ENCODE measurements at places on chromosomes 3 and 15.
A peak's percentile ranks its signal among the peaks of the same experiment; 100 is the strongest.

- DNase-seq = peak; percentile 88
Measured at GRCh38 chr15:50051811-50052419, 67.1 kb downstream of the ATP8B4 start.

- no peak for DNase-seq
Measured at GRCh38 chr3:144294659-144295538, 323.3 kb downstream of the DIPK2A start.

GRCh38 chr3:134314588-134315285, 59.5 kb downstream of the AMOTL2 start:
- DNase-seq = no peak

DNA sequence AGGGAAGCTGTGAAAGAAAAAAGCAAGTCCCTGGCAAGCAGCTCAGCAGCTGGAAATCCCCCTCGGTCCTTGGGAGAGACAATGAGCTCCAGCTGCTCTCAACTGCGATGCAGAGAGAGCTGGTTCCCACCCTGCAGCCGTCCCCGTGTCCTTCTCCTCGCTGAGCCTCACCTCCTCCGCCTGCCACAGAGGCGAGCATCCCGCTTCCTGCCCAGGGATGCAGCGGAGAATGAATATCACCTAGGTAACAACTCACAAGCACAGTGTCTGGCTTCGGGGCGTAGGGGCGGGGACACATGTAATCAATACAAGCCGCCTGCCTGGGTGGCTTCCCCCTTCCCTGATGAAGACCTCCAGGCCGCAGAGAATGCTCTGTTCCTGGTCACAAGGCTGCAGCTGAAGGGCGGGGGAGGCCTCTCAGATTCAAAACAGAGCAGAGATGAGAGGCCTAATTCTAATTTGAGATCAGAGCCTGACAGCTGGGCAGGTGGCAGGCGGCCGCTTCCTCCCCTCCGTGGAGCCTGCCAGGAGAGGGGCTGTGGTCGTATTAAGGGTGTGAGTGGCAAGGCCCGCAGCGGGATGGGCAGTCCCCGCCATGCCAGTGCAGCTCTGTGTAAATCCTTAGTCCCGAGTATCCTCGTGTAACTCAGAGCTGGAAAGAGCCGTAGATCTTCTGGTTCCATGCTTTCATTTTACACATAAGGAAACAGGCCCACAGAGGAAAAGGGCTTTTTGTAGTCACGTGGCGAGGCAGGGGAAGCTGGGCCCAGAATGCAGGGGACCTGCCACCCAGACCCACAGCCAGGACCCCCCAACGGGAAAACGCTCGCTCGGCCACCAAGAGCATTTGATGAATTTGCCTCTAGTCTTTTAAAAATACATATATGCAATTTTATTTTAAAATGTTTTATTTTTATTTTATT, 24.3 kb downstream of the ZDHHC19 start:
- no peak for DNase-seq

DNA sequence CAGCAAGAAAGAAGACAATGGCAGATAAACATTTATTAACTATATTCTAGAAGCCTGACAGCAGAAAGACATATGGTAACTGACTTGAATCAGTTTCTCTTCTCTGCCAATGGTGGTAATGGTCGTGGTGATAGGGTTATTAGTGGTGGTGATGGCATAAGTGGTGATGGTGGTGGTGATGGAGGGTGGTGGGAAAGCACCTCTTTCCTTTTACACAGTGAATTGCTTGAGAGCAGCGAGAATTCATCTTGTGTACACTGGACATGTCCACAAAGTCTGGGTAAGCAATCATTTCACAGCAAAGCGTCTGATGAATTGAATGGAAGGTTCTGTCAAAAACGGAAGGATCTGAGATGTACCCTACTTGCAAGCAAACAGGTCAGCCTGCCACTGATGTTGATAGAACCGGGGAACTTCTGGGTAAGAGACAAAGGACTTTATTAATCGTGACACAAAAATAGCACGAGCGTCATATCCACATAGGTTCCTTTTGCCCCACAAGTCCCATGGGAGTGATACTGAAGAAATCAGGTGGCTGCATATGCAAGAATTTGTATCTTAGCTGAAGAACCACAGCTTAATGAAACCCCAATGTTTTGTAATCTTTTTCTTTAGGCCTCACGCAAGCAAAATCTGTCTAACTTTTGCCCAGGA, 23.5 kb upstream of the TBC1D5 start:
- DNase-seq = no peak

- no peak for DNase-seq
Measured at GRCh38 chr3:134776518-134776917, 18.5 kb upstream of the EPHB1 start.

- DNase-seq = peak; percentile 96
Measured at GRCh38 chr15:82540055-82540983, at the start of gene RPS17. Gene RPS17 (minus strand): TSS chr15:82540457. CDS start chr15:82540428, 29 bp downstream.

DNA sequence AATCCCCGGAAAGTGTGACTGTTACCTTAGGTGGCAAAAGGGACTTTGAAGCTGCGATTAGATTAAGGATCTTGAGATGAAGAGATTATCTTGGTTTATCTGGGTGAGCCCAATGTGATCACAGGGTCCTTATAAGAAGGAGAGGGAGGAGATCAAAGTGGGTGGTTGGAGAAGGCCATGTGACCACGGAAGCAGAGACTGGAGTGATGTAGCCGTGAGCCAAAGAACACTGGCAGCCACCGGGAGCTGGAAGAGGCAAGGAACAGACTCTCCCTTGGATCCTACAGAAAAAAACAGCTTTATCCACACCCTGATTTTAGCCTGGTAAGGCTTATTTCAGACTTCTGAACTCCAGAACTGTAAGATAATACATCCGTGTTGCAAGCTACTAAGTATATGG, 29.9 kb downstream of the CRABP1 start:
- no peak for DNase-seq

GRCh38 chr3:41159588-41160189, 39.6 kb upstream of the CTNNB1 start:
- DNase-seq = no peak

- peak; percentile 50 for DNase-seq
Measured at GRCh38 chr15:96330064-96330449, 443 bp upstream of the NR2F2 start.

DNA sequence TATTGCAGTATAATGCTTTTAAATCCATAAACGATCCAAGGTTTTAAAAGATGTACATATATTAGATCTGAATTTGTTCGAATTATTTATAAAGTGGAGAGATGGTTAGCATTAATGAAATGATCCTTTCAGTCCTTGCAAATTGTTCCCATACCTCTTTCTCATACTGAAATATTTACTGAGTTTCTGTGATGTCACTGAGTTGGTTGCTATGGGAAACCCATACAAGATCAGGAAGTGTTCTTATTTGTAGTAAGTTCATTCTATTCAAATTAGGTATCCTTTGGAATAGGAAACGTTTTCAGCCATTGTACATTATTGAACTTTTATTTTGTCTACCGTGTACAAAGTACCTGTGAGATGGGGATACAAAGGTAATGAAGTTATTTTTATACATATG, 73.2 kb upstream of the CHL1 start:
- no peak for DNase-seq

DNA sequence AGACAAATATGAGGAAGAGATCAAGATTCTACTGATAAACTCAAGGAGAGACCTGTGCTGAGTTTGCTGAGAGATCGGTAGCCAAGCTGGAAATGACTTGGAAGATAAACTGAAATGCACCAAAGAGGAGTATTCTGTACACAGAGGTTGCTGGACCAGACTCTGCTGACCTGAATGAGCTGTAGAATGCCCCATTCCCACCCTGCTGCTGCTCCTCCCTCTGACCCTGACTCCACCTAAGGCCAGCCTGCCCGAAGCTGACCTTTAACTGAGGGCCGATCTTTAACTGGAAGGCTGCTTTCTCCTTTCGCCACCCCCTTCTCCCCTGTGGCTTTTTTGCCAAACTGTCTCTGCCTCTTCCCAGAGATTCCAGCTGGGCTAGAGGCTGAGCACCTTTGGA, 34.6 kb downstream of the CDIN1 start:
- DNase-seq = no peak

GRCh38 chr3:137692803-137693431, 71.2 kb upstream of the SOX14 start:
- DNase-seq = no peak

DNA sequence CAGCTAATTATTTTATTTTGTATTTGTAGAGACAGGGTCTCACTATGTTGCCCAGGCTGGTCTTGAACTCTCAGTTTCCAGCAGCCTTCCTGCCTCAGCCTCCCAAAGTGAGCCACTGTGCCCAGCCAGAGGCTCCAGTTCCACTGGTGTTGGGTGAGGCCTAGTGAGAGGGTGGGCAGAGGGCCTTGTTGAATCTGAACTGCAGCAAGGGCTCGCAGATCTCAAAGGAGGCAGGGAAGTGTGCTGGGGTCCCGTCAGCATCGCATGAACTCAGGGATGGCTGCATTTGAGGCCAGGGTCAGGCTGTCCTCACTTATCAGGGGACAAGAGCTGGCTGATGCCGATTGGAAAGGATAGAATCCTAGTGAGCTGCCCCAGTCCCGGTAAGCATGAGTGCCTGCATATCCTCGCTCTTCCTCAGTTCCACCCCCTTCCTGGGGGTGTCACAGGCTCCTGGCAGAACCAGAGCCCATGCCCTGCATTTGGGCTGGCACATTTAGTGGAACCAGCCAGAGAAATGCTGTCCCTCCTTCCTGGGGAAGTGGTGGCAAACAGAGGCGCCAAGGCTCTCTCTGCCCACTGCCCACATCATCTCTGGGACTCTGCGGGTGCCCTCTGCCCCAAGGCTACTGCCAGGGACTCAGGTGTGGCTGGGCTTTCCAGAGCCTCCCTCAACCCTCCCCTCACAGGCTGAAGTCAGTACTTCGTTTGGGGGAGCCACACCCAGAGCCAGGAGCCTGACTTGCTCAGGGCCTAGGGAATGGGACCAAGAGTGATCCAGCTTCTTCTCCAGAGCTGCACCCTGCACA, 24.1 kb downstream of the ALS2CL start:
- DNase-seq = no peak

DNA sequence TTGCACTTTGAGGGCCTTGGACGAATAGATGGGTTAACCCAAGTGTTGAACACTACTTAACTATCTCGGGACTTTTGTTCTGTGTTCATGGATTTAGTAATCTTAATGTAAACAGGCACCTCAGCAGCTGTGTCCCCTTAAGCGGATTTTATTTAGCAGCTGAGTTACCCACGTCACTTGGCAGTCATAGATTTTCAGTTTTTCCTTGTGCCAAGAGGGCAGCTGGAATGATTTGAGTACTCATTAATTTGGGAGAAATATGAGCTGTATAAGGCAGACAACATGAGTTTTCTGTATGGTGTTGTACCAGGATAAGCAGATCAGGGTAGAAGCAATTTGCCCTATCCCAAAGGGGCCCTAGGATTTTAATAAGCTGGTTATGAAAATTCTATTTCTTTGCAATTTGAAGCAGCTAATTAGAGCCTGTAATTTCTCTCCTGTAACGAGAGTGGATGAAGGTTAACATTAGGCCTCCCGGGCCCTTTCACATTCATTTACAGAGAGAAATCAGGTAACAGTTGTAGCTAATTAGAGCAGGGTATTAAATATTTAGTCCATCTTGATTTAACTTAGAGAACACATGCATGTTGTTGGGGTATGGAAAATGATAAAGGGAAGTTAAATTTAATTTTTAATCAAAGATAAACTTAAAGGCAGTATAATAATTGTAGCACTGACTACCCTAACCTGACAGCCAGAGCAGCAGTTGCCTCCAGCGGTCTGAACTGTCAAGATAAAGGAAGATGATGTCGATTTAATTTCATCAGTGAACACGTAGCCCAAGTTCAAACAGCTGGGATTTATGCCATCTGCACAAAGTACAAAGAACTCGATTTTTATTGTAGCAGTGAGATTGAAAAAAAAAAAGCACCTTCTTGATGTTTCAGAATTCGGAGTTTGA, 194.5 kb downstream of the LRTM1 start:
- no peak for DNase-seq

DNA sequence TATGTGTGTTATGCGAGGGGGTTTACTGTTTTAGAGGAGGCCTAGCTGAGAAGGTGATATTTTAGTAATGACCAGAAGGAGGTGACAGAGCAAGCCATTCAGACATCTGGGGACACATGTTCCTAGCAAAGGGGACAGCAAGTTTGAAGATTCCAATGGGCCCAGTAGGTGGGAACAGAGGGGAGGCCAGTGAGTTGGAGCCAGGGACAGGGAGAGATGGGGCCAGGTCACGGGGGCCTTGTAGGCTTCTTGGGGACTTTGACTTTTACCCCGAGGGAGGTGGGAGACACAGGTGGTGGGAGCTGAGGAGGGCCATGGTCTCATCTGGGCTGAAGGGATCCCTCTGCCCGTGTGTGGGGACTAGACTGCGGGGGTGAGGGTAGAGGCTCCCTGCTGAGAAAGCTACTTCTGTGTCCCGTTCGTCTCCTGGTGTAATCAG, 72.5 kb downstream of the MGLL start:
- DNase-seq = no peak

DNA sequence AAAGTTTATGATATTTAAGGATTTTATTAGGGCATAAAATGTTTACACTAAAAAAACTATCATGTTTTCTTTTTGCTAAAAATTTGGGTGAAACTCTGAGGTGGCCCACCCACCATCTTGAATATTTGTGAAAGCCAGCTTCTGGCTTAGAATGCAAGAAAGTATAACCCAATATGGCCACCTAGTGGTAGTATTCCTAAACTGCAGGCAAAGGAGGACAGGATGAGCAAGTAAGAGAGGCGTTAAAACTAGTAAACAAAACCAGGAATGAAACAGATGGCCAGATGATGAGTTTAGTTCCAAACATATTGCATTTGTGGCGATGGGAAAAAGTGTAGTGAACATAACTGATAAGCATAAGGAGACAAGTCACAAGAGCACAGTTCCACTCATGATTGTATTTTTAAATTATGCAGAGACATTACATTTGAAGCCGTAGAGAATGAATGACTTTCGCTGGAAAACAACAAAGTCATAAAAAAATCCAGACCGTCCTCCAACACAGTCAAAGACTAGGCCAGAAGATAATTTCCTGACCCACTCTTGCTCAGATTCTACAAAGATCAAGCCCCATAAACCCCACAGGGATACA, 103.3 kb upstream of the PRTG start:
- peak; percentile 96 for DNase-seq

GRCh38 chr3:53571264-53571663, 76.9 kb downstream of the CACNA1D start:
- no peak for DNase-seq

DNA sequence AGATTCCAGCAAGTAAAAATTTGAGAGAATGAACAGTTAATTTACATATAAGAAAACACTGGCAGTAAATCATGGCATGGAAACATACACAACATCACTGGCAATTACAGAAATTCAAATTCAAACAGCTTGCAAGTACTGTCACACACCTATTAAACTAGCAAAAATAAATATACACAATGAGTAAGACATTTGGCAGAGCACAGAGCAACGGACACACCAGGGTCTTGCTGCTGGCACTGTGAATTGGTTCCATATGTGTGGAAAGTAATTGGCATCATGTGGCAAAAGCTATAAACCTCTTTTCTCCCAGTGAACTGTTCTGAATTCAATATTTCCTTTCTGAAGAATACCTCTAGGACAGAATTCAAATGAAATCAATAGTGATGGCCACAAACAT, 78.3 kb downstream of the LRRK1 start:
- no peak for DNase-seq
